Sigmoid colon (tissue), 7 donors: ENCODE measurements at places on chromosomes 7 and 10.

DNA sequence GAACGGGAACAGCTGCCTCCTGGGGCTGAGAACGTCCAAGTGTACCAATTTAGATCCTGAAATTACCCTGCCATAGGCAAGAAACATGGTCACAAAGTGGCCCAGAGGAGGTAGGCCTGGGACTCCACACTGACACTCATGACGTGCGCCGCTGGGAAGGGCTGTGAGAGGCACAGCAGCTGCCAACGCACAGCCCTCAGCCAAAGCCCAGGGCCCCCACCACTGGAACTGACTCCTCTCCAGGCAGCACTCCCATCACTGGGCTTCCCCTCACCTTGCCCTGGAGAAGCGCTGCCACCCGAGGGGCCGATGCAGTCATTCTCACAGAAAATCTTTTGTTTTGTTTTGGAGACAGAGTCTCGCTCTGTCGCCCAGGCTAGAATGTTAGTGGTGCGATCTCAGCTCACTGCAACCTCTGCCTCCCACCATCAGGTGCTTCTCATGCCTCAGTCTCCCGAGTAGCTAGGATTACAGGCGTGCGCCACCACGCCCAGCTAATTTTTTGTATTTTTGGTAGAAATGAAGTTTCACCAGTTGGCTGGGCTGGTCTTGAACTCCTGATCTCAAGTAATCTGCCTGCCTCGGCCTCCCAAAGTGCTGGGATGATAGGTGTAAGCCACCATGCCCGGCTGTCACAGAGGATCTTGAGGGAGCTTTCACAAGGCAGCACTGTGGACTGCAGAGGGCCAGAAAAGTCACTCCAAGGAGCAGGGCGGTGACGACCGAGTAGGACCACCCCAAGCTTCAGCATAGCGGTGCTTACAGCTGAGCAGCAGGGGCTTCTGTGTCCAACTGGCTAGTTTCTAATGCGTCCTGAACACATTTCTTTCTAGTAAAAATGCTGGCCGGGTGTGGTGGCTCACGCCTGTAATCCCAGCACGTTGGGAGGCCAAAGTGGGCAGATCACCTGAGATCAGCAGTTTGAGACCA is 13.5 kb downstream of the GUSB start:
- peak; percentile 29 for DNase-seq

DNA sequence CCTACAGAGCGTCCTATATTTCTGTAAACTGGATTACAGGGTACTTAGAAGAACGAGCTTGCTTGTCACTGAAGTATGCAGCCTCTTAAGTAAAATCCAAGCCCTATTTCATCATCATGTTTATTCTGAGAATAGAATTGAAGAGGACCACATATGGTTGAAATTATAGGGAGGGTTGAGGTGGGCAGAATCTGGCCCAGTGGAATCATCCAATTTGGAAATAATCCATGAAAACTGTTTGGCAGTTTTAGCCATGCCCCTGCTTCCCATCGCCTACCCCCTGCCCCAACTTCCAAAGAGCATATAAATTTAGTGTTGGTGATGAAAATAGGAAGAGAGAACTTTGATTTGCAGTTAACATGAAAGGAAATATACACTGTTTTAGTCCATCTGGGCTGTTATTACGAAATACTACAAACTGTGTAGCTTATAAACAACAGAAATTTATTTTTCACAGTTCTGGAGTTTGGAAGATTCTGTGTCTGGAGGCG is 150.4 kb downstream of the PRKG1 start:
- no peak for DNase-seq

- DNase-seq: peak; percentile 33
Measured at GRCh38 chr10:73759512-73760115, 15.4 kb downstream of the SEC24C start.

- DNase-seq: no peak
Measured at GRCh38 chr7:37429435-37429791, 19.3 kb downstream of the ELMO1 start.

DNA sequence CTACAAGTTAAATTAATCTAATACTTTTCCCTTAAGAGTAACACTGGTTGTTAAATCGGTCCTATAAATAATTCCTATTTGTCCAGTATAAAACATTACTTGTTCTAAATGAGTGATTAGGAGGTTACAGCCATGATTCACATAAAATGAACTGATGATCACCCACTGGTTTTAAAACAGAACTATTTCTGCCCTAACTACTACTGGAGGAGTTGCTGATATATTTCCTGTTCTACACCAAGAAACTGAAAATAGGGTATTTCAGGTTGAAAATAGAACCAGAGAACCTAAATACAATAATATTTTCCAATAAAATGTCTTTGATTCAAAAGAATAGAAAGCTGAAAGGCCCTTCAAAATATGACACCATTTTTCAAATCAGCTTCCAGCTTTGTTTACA is 30.9 kb downstream of the DNAJC1 start:
- DNase-seq: no peak

DNA sequence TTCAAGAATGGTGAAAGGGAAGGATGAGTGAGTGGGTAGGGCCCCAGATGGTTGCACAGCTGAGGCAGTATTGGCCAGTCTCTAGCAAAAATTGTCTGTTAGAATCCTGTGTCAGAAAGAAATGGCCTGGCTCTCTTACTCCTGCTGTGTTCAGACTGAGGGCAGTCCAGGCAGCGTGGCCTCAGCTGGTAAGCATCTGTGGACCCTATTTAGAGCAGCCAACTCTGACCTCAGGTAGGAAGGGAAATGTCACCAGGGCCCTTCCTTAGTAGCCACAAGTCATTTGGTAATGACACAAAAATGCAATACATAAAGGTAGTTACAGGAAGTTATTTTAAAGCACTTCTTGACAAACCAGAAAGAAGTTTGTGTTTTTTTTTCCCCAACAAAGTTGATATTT is 1194.7 kb downstream of the CNTNAP2 start:
- DNase-seq: no peak

DNA sequence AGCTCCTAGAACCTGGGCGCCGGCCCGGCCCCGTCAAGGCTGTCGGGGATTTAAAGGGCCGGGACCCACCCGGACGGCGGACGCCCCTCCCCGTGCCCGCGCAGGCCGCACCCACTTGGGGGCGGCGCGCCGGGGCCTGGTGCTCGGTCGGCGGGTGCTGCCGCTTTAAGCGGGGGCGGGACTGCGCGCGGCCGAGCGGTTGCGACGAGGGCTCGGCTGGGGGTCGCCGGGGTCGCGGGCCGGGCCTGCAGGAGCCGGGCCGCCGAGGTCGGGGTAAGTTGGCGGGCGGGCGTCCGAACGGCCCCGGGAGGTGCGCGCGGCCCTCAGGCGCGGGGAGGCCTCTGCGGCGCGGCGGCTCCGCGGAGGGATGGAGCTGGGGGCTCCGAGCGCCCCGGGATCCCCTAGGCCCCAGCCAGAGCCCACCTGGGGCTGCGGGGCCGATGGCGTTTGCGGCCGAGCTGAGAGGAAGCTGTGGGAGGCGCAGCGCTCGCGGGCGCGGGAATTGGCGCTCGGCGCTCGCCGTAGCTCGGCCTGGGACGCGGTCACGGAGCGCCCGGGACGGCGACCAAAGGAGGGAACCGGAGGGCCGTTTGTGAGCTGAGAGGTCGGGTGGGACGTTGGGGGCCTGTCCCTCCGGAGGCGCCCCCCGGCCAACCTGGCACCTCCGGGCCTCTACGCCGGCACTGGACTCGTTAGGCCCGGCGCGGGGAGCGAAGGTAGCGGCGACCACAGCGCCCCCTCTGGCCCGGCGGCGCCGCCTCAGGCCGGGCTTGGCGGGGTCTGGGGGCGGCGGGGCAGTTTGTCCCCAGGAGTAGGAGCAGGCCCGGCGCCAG is at the start of gene TRRAP:
Gene TRRAP, plus strand, starts transcription at position 168 of the 833 bp plus-strand sequence. CDS start 2,619 bp downstream, outside the sequence.
- peak; percentile 80 for DNase-seq

GRCh38 chr10:127115100-127115499 is 81.3 kb downstream of the INSYN2A start:
- no peak for DNase-seq

DNA sequence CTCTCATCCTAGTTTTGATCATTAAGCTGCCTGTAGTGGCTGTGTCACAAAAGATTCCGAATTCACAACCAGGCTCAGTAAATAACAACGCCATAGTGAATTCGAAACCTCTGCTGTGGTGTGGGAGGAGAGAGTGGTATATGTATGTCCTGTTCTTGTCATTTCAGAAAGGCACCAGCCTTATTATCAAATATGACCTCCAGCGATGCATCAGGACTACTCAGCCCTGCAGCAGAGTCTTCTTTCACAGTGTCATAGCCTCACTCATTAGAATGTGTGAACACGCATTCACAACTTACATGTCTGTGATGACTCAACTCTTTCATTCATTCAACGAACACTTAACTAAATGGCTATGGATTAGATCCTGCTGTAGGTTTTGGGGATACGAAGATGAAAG is 15.3 kb downstream of the AOC1 start:
- DNase-seq: no peak
